ENCODE measurements at places on chromosomes 7 and 10. TPM values are rescaled to one million over a fixed set of nuclear protein-coding genes. Genes with fewer than 3 reads are reported as not detected.

- DNase-seq, result no peak
Measured at GRCh38 chr7:71784180-71784579, 628.0 kb downstream of the CALN1 start.

IGFBP1 gene
- total RNA-seq, result 0.17 TPM

GRCh38 chr10:27998954-27999275 lies at the start of gene ODAD2:
ODAD2 (minus strand) TSS chr10:27999079; CDS start chr10:27995142, 3,937 bp downstream.
- no peak for DNase-seq

DNA sequence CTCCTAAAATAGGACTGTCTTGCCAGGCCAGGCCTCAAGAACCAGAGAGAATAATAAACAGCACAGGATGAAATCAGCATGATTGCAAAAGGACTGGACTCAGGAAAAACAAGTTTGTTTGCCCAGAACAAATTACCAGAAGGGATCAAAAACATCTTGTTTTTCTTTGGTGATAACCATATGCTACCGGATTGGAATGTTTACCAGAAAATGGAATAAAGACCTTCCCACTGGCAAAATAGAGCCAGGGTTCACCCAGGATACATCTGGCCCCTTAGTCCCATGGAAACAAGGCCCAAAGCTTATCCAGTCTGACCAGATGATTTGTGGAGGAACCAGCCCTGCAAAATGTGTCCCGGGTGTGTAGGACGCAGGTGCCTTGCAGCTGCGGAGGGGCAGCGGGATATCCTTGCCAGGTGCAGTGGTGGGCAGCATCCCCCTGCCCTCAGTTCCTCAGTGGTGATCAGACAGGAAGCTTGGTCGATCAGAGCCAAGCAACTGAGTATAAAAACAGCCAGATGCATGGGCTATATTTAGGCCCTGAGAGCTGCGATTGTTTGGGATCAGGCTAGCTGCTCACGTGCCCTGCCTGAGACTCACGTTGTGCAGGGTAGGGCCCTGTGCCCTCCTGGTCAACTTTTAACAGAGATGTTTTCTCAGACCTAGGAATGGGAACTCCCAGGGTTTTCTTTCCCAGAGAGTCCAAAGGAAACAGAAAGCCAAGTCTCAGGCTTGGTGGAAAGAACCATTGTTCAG lies 4.6 kb upstream of the ZNF22 start:
- DNase-seq, result peak; percentile 85

GRCh38 chr7:24135003-24135817 lies 148.8 kb upstream of the NPY start:
- DNase-seq, result no peak

TCF7L2 gene
- 5.2 TPM for total RNA-seq

DNA sequence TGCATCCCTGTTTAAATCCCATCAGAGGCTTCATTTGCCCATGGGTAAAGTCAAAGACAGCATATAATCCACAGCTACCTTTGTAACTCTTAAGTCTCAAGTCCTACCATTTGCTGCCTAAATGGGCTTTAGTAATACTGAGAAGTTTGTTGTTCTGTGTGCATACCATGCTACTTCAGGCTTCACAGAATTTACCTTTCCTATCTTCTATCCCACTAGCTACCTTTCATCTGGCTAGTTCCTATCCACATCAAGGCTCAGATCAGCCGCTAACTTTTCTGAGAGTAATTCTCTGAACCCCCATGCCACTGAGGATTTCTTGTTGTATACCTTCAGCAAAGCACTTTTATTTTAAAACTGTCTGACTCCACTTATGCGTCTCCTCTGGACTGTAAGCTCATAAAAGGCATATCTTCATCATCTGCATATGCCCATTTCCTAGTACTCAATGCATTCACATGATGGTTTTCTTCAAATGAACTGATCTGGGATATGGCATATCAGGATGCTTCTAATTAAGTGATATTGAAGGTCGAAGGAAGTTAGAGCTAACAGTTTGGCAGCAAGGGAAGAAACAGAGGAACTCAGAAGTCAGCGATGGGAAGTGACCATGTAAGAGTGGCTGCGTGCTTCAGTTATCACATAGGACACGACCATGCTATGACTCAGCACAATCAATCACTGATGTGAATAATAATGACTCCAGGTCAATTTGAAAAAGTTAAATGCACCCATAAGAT lies 283.9 kb upstream of the DKK1 start:
- DNase-seq, result peak; percentile 34

- no peak for DNase-seq
Measured at GRCh38 chr10:99533496-99534449, 1.0 kb downstream of the NKX2-3 start.

DNA sequence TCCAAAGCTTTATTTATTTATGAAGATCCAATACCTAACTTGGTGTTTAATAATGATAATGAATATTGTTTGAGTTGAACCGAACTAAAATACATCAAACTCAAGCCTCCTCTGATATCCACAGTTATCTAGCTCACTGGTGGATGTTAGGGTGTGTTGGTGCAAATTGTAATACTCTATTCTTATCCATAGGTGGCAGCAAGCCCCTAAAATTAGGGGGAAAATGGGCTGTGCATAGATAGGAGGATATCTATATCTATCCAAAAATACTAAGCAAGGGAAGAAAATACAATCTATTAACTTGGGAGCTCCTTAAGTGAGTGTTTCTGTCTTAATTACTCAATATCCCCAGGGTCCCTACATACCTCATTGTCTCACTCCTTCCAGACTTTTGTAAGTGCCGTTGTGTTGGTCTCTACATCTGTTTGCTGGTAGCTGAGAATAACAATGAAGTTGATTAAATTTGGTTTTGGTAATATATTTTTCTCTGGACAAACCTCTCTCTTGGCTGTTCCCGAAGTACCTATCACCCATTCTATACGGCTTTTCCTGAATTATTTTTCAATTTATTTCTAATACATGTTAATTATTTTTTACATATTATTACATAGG lies 55.0 kb upstream of the VWDE start:
- peak; percentile 38 for DNase-seq

GRCh38 chr10:86263209-86263608 lies 103.4 kb downstream of the GRID1 start:
- no peak for DNase-seq

GRCh38 chr7:91503934-91504555 lies 239.8 kb downstream of the FZD1 start:
- DNase-seq, result no peak

TMEM178B gene
- 87.0 TPM for total RNA-seq

PRLHR gene
- not detected for total RNA-seq

DNA sequence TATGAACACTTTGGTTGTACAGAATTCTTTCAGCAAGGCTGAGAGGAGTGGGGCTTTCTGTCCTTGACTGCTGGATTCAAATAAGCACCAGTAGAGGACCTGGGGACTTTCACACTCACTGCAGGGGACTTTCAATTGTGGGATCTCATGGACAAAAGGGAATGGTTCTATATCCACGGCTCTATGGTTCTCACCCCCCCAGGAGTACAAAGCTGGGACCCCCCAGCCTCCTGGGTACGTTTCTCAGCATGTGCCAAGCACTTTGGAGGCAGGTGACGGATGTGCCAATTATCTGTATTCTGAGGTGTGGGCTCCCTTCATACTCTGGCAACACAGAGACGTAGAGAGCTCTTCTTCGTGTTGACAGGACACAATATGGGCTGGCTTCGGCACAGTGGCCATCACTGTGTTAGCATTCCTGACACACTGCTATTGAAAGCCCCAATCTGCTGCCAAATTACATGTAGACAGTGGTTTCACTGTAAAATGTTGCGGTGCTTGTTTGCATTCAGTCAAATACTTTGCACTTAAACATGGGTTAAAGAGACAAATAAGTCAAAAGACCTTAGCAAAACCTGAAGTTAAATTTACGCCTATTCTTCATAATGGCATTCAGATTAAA lies 92.7 kb upstream of the SAMD8 start:
- no peak for DNase-seq

GRCh38 chr7:80098795-80099194 lies 35.8 kb upstream of the GNAI1 start:
- no peak for DNase-seq

- no peak for DNase-seq
Measured at GRCh38 chr10:111430070-111430469, 353.2 kb downstream of the ADRA2A start.
